ENCODE measurements at places on chromosomes 3 and 15. TPM values are rescaled to one million over a fixed set of nuclear protein-coding genes. Genes with fewer than 3 reads are reported as not detected.

LRRC2 gene
- total RNA-seq = 2.0 TPM

STAB1 gene
- total RNA-seq = 124 TPM

SAMMSON gene
- not detected for total RNA-seq

PRSS50 gene
- total RNA-seq = not detected

PGBD4 gene
- total RNA-seq = 1.5 TPM

HIGD2B gene
- not detected for total RNA-seq

CCDC54 gene
- not detected for total RNA-seq

DUOXA1 gene
- total RNA-seq = 66.5 TPM

TPRG1 gene
- total RNA-seq = 21.6 TPM

XRN1 gene
- total RNA-seq = 45.7 TPM

LRRC49 gene
- total RNA-seq = 8.8 TPM

MBD4 gene
- 32.4 TPM for total RNA-seq

GP9 gene
- total RNA-seq = not detected

KNL1 gene
- total RNA-seq = 3.4 TPM

GAP43 gene
- 4.9 TPM for total RNA-seq

BSN gene
- total RNA-seq = 0.74 TPM

TIGIT gene
- 8.6 TPM for total RNA-seq

PLOD2 gene
- 27.0 TPM for total RNA-seq

FAM43A gene
- 20.4 TPM for total RNA-seq

GRIP2 gene
- total RNA-seq = 0.98 TPM

AMT gene
- 6.1 TPM for total RNA-seq
